Lower lobe of right lung (tissue), 2 donors: ENCODE measurements at places on chromosomes 16 and 17.
A peak's percentile ranks its signal among the peaks of the same experiment; 100 is the strongest.

- no peak for DNase-seq
Measured at GRCh38 chr17:69729944-69730343, 315.4 kb downstream of the MAP2K6 start.

DNA sequence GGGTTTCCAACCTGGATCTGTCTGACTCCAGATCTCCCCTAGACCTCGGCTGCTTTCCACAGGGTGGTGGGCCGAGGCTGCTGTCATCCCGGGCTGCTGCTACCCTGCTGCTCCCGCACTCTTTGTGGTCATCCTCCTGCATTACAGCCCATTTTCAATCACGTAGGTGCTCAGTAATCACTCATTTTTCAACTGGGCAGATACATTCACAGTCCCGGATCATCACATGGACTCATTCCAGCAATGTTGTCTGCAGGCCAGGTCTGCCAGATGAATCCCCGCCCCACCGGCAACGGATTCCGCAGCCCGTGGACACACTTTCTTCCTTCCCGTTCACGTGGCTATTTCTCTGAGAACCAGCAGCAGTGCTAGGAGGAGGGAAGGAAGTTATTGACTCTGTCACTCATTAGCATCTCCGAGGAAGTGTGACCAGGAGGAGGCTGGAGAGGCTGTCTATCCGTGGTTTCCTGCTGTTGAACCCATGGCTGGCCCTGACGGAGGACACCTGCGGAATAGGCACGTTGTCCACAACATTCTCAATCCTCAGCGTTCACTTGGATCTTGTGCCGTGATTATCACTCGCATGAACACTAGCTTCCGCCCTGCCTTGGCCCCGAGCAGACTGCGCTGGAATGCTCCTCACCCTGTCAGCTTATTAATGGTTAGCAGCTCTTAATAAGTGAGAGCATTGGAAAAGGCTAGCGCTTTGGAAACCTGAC is 14.7 kb upstream of the ZCCHC14 start:
- DNase-seq: no peak

DNA sequence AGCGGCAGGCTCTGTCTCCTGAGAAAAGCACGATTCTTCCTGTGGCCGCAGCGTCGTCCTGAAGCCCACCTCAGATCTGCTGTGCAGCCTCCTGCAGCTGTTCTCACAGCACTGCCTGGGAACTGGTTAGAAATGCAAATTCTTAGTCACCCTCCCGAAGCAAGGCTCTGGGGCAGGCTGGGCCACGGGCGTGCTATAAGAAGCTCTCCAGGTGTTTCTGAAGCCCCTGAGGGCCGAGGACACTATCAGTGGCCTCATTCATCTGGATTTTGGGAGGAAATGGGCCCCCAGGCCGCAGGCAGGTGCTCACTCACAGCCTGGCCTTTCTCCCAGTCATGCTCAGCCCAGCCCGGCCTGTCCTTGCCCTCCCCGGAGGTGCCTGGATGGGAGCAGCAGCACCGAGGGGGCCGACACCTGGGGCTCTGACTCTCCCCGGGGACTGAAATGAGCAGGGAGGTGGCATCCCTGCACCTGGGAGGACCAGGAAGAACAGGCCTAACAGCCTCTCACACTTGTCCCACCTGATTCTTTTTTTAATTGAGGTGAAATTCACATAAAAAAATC is 10.4 kb upstream of the NLRC3 start:
- DNase-seq: peak; percentile 33

DNA sequence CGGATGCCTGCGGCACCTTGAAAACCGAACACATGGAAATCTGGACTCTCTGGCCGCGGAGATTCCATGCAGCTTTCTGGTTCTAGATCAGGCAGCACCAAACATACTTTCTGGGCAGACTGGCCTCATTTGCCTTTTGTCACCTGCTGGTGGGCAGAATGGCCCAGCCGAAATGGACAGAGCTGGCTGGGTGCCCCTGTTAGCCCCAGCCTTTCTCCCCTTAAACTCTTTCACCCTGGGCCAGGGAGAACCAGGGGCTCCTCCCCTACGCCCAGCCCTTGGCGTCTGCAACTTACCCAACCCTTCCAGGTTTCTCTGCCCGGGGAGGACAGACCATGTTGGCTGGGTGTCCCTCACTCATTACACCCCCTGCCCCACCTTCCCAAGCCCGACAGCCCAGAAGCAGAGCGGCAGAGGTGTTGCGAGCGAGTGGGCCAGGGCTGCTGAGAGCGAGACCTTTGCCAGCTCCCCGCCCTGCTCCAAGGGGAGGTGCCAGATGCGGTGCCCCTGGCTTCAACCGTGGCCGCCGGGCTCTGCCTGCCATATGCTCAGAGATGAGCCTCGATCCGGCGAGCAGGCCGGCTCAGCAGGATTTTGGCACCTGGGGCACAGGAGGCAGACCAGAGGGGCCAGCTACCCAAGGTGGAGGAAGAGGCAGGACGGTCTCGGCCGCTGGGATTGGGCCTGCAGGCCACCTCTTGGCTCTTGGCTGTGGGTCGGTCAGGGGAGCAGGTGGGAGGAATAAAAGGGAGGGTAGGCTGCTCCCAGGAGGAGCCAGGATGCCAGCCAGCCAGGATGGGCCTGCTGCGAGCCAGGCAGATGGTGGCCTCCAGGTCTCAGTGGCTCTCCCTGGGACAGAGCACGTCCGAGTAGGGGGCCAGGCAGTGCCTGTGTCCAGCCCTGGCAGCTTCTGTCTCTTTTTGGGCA is 191.3 kb downstream of the NTN1 start:
- DNase-seq: peak; percentile 15

DNA sequence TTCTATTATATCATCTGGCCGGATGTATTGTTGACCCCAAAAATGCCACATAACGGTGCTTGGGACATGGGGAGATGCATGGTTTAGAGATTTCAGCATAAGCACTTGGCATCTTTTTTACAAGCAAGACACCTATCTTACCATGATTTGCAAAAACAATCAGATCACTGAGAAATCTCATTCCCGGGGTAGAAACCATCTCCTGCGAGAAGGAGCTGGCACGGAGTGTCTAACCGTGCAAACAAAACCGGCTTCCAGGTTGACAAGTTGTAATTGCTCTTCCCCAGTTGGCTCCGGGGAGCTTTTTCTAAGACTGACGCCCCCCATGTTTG is 1.0 kb downstream of the SLC16A6 start:
- no peak for DNase-seq

GRCh38 chr16:70444249-70445063 is 5.6 kb upstream of the ST3GAL2 start:
- DNase-seq: no peak

DNA sequence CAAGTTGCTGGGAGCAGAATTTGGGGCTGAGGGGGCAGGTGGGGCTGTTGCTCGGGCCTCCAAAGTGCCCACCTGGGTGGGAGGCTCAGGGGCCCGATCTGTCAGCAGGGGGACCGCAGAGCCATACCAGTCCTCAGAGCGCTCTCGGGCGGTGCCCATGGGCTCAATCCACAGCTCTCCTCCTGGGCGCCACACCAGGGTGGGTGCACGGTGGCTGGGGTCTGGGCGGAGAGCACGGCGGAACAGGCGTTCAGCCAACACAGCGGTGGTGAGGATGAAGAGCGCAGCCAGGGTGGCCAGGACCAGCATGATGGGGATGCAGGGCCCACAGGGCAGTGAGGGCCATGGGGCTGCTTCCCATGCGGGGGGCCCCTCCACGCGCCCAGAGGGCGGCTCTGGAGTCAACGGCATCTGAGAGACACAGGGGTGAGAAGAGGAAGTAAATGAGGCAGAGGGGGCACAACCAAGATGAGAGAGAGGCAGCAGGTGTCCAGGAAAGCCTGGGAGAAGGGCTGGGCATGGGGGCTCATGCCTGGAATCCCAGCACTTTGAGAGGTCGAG is 1.2 kb downstream of the C16orf54 start:
- DNase-seq: no peak

DNA sequence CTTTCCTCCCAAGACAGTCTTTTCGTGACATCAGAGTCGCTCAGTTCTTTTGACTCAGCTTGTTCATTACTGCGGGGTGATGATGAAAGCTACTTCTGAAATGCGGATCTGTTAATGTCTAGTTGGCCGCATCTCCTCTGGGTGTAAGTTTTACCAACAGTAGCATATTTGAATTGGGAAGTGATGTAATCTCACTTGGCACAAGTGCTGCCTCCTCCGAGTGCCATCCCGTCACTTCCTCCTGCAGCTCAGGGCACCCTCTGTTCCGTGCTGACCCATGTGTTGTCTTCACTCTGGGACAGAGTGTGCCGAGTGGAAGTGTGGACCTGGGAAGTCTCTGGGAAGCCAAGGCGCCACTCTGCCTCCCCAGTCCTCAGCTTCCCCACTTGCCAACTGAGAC is 8.9 kb downstream of the ADAD2 start:
- DNase-seq: peak; percentile 70

GRCh38 chr16:12067714-12068401 is 91.3 kb downstream of the SNX29 start:
- no peak for DNase-seq

- DNase-seq: no peak
Measured at GRCh38 chr17:29066047-29066446, 23.1 kb downstream of the PIPOX start.

DNA sequence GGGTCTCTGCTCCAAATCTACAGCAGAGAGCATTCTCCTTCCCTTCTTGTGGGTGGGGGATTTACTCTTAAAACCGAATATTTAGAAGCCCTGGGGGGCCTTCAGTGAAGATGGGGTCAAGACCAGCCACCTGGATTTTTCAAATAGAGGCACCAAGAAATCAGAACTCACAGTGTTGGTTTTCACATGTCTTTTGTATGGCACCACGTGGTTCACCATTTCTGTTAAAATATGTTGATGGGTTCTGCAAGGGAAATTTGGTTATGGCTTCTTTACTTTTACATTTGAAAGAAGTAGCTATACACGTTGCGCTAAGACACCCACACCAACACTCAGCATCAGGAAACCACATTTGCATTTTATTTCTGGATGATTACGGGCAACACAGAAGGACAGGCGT is 17.7 kb downstream of the MAF start:
- no peak for DNase-seq

GRCh38 chr16:66198641-66199040 is 167.8 kb upstream of the CDH5 start:
- no peak for DNase-seq

GRCh38 chr16:81347425-81347824 is 32.7 kb downstream of the GAN start:
- no peak for DNase-seq

DNA sequence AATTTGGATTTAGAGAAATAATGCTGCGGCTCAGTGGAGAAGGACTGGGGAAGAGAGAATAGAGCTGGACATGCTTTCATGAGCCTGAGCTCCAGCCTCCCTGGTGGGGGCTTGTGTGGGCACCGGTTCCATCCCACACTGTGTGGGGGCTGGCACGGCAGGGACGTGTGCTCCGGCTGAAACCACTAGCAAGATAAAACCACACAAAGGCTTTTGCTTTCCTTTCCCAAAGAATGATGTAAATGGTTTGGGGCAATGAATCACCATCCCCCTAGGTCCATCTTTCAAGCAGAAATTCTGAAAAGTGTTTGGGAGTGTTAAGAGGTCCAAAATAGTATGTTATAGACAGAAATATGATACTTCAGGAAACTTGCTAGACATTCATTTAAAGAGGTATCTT is 77.0 kb downstream of the CDH11 start:
- no peak for DNase-seq

- DNase-seq: no peak
Measured at GRCh38 chr16:57948027-57948426, 22.9 kb downstream of the CNGB1 start.

DNA sequence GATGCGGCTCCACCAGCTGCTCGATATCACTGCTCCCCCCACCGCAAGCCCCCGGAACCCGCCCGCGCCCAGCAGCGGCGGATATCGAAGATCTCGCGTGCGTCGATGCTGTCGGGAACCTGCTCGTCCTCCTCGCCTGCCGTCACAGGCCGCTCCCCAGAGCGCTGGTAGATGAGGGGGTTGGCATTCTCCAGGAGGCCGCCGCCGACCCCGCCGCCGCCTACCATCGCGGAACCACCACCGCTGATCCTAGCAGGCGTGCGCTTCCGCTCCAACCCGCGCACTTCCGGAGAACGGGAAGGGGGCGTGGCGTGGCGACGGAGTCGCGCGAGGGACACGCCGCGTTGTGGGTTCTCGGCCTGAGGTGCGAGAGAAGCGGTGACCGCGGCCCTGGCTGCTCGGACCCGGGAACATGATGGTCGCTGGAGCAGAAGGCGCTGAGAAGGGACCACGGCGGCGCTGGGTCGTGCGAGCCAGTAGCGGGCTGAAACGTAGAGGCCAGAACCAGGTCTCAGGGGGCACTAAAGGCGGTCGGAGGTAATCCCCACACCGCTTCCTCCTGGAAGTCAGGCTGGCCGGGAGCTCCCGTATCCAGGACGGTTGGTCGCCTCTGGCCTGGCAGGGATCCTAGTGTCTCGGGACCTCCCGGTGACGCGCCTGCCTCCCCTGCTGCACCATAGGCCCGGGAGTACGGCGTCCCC is at the start of gene CIAO2B:
Gene CIAO2B (minus strand): TSS at position 265 of the 701 bp plus-strand sequence. CDS start 38 bp downstream, at position 227.
- DNase-seq: peak; percentile 93

GRCh38 chr17:76545918-76546555 is 6.2 kb downstream of the PRCD start:
- DNase-seq: no peak

GRCh38 chr16:31143011-31143693 is 6.7 kb downstream of the PRSS36 start:
- DNase-seq: no peak

GRCh38 chr16:67022531-67023214 is 6.3 kb upstream of the CBFB start:
- no peak for DNase-seq

- DNase-seq: no peak
Measured at GRCh38 chr16:79162977-79163376, 437.6 kb downstream of the MAF start.

DNA sequence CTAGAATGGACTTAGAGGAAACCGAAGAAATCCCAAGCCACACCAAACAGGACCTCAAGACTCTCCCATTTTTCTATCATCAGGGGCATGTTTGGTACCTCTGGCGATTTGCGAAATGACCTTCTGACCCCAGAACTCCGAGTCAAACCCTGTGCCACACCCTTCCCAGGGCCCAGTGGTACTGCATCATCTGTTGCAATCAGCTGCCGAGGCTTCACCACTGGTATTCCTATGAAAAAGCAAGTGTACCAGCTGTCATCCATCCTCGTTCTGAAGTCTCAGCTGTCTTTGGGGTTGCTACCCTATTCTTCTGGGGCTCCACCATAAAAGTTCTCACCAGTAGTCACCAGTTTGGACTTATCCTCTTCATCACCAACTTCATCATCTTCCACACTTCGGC is 2.3 kb upstream of the RSKR start:
- no peak for DNase-seq

GRCh38 chr17:77019893-77020379 is 120.8 kb upstream of the SEC14L1 start:
- no peak for DNase-seq

- no peak for DNase-seq
Measured at GRCh38 chr17:28906706-28907438, 4.0 kb upstream of the DHRS13 start.
